H54 (cell line): ENCODE measurements at places on chromosomes 1 and 21.

DNA sequence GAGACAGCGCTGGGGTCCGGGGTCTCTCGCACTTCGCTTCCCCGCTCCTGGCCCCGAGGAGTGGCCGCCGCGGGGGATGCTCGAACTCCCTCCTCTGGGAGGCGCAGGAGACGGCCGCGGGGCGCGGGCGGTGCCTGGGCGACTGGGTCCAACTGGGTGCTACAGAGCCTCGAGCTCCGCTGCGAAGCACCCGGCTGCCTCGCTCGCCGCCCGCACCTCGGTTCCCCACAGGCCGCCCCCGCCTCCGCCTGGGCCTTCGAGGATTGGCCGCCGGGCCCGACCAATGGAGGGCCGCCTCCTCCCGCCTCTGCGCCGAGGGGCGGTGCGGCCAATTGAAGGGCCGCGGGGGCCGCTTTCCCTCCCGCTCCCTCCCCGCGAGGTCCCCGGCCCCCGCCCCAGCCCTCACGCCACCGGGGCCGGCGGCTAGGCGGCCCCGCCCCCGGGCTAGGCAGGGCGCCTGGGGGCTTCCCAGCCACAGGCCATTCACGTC lies at the start of gene CNN3:
CNN3 (minus strand) TSS at position 196 of the 490 bp plus-strand sequence. CDS start 216 bp downstream, outside the sequence.
- DNase-seq = peak; percentile 83

- DNase-seq = no peak
Observed at GRCh38 chr1:17907999-17908398, 152.9 kb downstream of the ACTL8 start.

GRCh38 chr1:197955486-197956394 lies 38.6 kb downstream of the LHX9 start:
- no peak for DNase-seq

DNA sequence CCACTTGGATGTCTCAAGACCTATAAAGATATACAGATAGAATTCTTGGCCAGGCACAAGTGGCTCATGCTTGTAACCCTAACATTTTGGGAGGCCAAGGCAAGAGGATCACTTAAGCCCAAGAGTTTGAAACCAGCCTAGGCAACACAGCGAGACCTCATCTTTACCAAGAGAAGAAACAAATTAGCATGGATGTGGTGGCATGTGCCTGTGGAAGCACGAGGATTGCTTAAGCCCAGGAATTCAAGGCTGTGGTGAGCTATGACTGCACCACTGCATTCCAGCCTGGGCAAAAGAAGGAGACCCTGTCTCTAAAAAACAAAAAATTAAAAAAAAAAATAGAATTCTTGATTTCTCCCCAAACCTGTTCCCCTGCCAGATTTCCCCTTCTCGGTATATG lies 8.3 kb downstream of the ASAP3 start:
- no peak for DNase-seq

DNA sequence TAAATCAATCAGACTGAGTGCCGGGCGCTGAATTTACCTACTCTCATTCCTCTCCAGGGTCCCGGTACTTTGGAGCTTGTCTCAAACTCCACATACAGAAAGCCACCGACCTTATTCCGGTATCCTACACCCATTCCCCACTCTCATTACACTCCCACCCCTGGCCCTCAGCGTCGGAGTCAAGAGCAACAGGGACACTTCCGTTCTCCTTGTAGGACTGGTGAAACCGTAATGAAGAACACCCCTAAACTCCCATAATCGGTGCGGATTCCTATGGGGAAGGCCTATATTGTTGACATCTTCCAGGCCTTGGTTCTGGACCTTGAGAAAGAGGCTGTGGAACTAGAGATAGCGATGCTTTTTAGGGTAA lies 798 bp downstream of the ZBED6 start:
- DNase-seq = no peak

GRCh38 chr1:110554871-110555801 lies 36.2 kb upstream of the KCNA10 start:
- no peak for DNase-seq

GRCh38 chr1:200429221-200429751 lies 19.4 kb upstream of the ZNF281 start:
- no peak for DNase-seq

- no peak for DNase-seq
Observed at GRCh38 chr21:38121888-38122720, 134.7 kb upstream of the KCNJ15 start.

- DNase-seq = no peak
Observed at GRCh38 chr1:207752456-207752998, 673 bp downstream of the CD46 start.

DNA sequence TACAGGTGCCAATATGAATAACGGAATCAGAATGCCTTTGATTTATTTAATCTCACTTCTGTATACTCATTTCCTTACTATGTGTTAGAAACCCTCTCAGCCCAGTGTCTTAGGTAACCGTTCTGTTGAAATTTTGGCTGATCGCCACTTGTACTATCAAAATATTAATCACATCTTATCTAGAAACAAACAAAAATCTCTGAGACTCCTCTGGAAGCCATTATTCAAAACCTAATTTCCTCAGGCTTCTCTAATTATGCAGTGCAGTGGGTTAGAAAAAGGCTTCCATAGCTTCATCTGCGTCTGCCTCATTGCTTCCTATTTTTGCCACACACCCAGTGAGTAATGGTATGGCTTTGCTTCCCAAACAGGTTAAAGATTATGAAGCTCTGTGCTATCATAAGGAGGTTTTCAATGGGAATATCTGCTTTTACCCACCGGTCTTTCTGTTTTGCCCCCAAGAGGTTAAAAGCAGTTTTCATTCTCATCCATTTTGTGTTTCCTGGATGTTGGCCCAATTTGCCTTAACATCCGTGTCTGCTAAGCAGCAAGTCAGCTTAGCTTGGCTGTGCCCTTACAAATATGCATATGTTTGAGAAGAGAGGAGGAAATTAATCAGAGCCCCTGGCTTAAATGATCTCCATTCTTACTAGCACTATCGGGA lies 129.6 kb downstream of the RYR2 start:
- DNase-seq = no peak

DNA sequence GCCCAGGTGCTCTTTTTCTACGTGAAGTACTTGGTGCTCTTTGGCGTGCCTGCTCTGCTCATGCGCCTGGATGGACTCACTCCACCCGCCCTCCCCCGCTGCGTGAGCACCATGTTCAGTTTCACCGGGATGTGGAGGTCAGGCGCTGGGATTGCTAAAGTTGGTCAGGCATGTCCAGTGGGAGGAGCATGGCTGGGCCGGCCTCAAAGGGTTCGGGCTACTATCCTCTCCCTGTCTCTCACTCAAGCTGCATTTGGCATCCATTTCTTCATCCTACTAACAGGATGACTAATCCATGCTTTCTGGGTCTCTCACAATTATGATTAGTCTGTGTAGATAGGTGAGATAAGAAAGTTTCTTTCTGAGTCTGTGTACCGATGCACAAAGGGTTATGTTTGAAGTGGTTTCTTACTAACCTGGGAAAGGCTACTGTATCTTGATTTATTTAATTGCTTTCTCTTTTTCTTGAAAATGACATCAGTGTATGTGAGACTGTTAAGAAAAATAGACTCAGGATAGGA lies 135.9 kb downstream of the HHAT start:
- DNase-seq = peak; percentile 8

DNA sequence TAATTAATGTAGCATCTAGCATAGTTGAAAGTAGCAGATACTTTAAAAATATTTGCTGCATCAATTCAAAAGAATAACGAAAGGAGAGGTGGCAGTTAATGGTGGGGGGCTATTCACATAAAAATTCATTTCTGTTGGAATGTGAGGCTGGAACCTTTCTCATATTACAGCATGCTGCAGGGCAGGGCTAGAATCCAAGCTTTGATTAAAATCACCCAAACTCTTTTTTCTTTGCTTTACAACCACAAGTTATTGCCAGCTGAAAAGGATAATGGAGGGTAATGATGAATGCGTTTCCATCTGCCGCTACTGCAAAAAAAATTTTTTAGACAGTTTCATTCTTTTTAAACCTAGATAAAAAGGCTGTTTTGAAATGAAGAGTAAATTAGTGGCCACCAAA lies 9.8 kb downstream of the DISP1 start:
- DNase-seq = no peak

- DNase-seq = no peak
Observed at GRCh38 chr1:25481625-25482024, 50.9 kb downstream of the MACO1 start.

GRCh38 chr1:92833840-92834239 lies 2.0 kb downstream of the RPL5 start:
- no peak for DNase-seq
